ENCODE measurements at places on chromosomes 6 and 20.

DNA sequence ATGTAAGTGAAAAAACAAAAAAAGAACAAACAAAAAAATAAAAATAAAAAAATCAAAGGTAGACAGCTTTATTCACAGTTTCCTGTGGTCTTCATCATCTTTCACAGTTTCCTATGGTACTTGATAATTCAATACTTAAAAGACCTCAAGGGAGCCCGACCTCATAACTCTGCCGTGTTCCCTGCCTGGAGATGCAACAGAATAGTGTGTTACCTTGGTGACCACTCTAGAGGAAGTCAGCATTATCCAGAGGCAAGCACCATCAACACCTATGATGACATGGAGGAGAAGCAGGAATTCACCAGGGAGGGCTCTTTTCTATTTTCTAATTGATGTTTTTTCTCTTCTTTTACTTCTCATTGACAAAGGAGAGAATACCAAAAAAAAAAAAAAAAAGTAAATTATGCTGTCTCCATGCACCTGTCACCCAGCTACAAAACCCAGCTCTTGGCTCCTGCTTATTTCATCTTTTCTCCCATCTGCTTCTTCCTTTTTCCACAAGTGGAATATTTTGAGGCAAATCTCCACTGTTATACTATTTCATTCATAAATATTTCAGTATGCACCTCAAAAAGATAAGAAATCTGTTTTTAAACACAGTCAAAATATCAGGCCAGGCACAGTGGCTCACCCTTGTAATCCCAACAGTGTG, 95.8 kb upstream of the STXBP5 start:
- DNase-seq = no peak

- no peak for DNase-seq
Measured at GRCh38 chr20:36573798-36574365, 485 bp downstream of the TGIF2 start.

- DNase-seq = no peak
Measured at GRCh38 chr6:125746731-125747588, 2.5 kb upstream of the HEY2 start.

GRCh38 chr6:84107495-84107894, 73.9 kb downstream of the MRAP2 start:
- no peak for DNase-seq

- no peak for DNase-seq
Measured at GRCh38 chr20:9281803-9282202, 212.9 kb downstream of the PLCB4 start.

- no peak for DNase-seq
Measured at GRCh38 chr6:50637267-50637666, 76.1 kb upstream of the TFAP2D start.

- DNase-seq = peak; percentile 89
Measured at GRCh38 chr6:143556529-143556928, 45.0 kb upstream of the FUCA2 start.

DNA sequence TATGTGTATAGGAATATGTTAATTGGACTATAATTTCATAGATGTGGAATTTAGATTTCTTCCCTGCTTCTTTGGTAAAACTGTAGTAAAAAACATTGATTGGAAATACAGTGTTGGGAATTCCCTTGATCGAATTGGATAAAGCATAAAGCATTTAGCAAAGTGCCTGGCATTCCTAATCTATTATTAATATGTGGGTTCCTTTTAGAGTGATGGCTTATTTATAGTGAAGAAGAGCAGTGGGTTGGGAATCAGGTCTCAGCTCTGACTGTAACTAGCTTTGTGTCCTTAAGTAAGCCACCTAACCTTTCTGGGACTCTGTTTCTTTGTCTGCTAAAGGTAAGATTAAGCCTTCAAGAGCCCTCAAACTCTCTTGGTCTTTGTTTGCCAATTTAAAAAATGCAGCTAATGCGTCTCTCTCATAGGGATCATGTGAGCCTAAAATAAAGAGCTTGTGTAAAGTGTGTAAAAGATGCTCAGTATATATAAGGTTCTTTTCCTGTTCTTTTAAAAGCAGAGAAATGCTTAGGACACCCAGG, 53.3 kb downstream of the KCNS1 start:
- DNase-seq = no peak

DNA sequence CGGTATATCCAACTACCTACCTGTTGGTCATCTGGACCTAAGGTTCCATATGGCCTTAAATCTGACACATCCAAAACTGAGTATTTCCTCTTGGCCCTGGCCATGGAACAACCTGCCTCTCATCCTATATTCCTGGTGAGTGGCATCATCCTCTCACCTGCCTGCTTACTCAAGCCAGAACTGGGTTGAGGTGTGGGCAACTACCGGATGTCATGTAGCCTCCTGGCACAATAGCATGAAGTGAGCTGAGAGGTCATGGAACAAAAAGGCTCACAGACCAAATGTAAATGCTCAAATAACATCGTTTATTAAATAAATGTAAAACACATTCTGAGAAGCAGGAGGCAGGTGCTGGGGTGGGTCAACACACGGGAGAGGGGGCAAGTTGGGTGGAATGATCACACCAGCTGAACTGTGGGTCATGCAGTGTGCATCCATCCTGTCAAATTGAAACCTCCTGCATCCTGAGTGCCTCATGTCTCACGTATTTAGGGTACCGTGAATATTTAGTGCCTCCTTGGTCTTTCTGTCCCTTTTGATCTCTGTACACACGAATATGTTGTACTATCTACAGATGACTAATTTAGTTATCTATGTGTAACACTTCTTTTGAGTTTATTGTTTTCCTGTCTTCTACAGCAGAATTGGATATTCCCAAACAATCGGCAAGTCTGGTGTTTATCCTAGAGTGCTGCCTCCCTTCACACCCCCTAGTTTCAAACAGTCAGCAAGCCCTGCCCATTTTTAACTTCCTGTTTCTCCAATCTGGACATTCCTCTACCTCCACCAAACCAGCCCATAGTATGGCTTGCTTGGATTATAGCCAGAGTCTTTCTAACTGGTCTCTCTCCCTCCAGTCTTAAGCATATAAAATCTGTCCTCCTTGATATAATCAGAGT, 7.9 kb upstream of the POU5F1 start:
- no peak for DNase-seq

- no peak for DNase-seq
Measured at GRCh38 chr6:26335631-26336323, 29.2 kb upstream of the BTN3A2 start.

GRCh38 chr6:70738028-70738427, 70.3 kb downstream of the SMAP1 start:
- no peak for DNase-seq

DNA sequence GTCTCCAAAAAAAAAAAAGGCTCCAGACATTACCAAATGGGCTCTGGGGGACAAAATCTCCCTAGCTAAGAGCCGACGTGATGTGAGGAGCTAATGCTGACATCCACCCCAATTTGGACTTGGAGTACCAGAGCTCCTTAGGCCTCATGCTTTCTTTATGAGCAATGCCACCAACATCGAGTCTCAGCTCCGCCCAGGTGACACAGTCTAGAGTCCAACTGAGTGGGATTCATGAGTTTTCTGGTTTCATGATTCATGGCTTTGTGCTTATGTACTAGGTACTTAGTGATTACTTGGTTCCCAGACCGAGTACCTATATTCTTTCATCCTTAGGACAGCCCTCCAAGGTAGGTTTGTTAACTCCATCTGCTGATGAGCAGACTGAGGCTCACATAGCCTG, 4.4 kb downstream of the ANKRD60 start:
- DNase-seq = no peak

DNA sequence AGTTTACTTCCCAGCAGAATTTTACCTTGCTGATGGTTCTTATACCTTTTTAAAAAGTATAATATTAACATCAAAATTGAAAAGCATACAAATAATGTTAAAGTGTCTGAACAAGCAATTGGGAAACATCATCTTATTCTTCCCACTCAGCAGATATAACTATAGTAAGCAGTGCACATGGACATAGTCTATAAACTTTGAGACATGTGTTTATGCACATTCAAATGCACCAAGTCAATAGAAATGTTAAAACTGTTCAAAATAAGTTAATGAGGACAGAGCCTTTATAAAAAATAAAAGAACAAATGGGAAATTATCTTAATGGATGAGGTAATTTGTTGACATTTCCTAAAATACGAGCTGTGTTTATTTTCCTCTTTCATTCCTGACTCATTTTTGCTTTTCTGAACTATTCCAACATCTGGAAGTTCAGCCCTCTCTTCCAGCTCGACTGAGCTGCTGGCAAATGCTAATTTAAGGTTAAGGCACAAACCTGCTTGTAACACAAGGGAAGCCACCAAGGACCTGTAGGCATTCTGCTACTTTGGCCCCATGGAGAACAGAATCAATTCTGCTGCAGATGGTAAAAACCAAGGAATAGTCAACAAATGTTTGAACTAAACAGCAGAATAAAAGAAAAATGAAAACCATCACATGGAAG, 110.3 kb upstream of the MAP3K4 start:
- no peak for DNase-seq

GRCh38 chr20:55173601-55174000, 698.2 kb downstream of the DOK5 start:
- no peak for DNase-seq

- DNase-seq = no peak
Measured at GRCh38 chr6:149347067-149347466, 29.6 kb downstream of the TAB2 start.

DNA sequence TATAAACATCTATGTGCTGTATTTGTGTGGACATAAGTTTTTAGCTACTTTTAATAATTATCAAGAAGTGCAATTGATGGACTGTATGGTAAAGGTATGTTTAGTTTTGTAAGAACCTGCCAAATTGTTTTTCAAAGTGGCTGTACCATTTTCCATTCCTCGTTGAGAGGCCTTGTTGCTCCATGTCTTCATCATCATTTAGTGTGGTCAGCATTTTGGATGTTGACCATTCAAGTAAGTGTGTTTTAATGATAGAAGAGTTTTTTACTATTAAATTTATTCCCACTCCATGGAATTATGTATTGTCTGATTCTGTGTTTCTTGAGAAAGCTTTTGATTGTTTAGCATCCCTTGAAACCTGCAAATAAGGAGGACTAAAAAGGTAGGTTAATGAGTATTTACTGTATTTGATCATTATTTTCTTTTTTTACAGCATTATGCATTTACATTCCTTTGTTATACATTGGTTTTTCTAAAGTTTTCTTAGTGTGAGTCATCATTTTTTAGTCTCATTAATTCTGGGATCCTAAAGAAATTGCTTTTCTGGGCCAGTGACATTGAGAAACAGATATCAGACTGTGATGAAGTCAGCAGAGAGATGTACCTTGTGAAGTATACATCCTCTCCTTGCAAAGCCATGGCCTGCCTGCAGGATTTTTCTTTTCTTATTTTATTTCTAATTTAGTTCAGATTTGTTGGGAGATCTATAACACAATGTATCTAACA, 312.8 kb upstream of the PTCHD4 start:
- no peak for DNase-seq

DNA sequence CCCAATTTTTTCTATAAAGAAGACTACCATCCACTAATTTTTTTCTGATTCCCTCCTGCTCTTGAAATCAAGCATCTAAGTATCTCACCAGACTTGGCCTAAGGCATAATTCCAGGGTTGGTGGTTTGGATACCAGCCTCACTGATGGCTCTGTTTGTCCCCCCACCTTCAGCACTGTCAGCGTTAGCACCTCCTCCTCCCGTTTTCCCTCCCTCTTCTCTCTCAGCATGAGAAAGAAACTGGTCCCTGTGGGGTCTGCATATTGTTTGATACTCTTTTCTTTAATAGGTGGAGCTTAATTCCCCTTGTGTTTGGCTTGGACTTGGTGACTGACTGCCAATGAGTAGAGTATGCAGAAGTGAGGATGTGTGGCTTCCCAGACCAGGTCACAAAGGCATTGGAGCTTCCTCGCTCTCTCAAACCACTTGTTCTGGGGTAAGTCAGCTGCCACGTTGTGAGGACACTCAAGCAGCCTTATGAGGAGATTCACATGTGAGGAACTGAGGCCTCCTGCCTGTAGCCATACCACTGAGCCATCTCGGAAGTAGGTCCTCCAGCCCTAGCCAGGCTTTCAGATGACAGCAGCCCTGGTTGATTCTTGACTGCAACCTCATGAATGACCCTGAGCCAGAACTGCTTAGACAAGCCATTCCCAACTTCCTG, 65.2 kb downstream of the RIOK1 start:
- DNase-seq = no peak

DNA sequence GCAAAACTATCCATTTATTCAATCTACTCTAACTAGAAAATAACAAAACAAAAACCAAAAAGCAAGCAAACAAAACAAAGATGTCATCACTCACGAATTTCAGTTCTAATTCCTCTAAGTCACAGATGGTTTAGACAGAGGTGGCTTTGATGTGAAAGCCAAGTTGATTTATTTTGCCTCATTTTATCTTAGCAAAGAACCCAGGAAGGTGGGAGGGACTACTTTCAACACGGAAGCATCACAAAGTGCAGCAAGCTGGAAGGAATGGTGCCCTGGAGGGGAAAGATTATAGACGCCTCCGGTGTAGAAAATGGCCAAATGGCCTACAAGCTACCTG, 88.4 kb downstream of the LAMP5 start:
- no peak for DNase-seq

GRCh38 chr6:13099771-13100170, 228.6 kb downstream of the TBC1D7 start:
- no peak for DNase-seq

DNA sequence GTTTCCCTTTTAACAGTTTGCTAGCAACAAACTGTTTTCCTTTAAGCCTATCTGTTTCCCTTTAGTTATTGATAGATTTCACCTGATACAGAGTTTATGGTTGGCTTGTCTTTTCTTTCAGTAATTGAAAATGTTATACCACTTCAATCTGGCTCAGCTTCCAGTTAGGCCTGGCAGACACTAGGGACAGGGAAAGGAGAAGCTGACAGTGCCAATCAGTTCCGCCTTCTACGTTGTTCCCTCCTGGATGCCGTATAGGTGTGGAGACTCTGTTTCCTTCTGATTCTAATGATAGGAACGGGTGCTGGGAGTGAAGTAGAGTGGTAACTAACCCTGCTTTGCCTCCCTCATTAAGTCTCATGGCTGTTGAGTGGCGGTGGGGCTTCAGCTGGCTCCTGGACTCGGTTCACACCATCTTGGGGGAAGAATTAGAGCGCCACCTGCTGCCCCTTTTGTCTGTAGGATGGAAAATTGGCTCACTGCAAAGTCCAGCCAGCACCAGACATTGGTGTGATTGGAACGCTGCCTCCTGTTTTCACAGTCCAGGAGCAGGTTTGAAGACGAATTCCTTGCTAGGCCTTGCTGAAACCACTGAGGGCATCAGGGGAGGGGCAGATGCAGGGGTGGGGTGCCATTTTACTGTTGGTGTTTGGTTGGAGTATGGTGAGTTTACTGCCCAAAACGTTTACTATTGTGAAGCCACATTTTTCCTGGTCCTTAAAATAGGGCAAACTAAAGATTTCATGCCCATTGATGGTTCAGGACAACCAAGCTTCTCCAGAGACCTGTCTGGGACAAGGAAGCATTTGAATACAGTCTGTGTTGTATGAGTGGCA, 1729.5 kb downstream of the GRIK2 start:
- DNase-seq = no peak

Data from GM04504 (cell line).